ENCODE measurements at places on chromosomes 6 and 20.

DNA sequence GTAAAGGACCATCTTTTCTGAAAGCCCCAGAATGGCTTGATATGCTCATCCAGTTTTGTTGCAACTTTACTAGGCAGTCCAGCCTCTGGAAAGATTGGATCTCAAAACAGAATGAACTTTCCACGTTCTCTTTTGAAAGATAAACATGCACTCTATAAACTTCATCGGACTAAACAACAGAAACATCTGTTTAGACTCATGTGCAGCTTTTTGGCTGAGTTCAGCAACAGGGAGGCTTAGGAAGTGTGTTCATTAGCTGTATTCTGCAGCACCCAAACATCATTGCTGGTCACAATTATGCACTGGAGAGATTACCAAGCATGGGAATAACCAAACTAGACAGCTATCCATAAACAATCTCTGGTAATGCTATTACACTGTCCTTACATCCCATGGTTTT is 180.5 kb downstream of the TENT5A start:
- DNase-seq = no peak

DNA sequence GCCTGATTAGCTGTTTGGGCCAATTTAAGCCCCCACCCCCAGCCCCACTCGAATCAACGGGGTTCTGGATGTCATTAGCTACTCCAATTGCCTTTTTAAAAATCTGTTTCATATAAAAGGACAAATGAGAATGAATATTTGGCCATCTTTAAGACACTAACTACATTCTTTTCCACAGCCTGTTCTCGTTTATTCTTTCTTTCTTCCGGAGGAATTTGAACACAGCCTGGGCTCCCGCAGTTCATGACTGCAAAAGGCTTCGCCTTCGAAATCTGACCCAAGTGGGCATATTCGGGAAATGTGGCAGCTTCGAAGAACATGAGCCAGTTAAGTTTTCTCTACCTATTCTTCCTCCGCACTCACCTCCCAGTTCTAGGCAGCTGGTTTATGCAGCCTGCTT is 49.4 kb upstream of the NFATC2 start:
- DNase-seq = no peak

DNA sequence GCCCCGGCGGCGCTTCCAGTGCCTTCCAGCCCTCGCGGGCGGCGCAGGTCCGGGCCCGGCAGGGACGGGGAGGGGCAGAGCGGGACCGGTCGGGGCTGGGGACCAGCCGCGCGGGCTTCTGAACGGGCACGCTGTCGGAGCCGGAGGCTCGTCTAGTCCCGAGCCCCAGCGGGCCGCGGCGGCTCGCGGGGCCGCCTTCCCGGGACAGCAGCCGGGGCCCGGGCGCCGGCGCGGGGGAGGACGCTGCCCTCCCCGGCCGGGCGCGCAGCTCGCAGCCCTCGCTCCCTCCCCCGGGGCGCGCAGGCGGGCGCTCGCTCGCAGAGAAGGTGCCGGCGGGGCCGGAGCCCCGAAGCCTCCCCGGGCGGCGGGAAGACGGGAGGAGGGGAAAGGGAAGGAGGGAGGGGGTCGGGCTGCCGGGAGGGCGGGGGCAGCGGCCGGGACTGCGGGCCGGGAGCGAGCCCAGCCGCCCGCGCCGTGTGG is 696 bp upstream of the SIRPA start:
- no peak for DNase-seq

GRCh38 chr20:18265441-18265840 is 22.9 kb upstream of the ZNF133 start:
- no peak for DNase-seq

- DNase-seq = no peak
Measured at GRCh38 chr20:53834062-53834442, 236.3 kb downstream of the BCAS1 start.

GRCh38 chr6:71913444-71914234 is 27.3 kb downstream of the RIMS1 start:
- no peak for DNase-seq

DNA sequence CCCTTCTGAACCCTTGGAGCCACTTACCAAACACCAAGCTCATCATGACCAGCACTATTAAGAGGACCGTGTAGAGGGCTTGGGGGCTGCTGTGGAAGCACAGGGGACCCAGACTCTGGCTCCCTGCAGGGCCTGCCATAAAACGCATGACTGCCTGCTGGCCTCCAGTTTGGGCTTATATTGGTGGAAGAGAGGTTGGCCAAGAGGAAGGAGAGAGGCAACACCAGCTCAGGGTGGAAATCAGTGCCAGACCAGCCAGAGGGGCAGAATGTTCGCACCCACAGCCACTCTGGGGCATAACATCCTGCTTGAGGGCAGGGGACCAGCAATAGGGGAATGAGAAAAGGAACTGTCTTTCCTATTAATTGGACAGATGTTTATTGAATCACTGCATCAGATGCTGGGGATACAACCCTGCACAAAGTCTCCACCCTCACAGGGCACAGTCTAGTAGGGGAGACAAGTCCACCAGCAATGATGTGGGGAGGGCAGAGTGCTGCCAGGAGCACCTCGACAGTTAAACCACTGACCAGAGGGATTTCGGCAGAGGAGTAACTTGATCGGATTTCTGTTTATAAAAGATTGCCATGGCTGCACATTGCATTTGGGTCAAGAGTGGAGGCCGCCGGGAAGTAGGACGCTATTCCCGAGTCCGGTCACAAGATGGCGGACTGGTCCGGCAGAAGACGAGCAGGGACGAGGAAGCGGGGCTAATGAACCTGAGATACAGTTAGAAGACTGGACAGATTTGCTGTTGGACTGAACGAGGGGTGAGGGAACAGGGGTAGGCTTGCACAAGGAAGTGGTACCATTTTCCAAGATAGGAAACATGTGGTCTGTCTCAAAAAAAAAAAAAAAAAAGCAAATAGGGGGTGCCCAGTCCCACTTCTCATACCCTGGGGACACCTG is at the start of gene LY6G5C:
TSS of gene LY6G5C (minus strand) at position 842 of the 909 bp plus-strand sequence. CDS start at position 148, 694 bp downstream.
- peak; percentile 37 for DNase-seq

- no peak for DNase-seq
Measured at GRCh38 chr20:49859011-49859410, 46.4 kb downstream of the SLC9A8 start.

- no peak for DNase-seq
Measured at GRCh38 chr20:22597303-22597702, 12.9 kb upstream of the FOXA2 start.

- no peak for DNase-seq
Measured at GRCh38 chr6:30013291-30013922, 47.7 kb upstream of the POLR1H start.

DNA sequence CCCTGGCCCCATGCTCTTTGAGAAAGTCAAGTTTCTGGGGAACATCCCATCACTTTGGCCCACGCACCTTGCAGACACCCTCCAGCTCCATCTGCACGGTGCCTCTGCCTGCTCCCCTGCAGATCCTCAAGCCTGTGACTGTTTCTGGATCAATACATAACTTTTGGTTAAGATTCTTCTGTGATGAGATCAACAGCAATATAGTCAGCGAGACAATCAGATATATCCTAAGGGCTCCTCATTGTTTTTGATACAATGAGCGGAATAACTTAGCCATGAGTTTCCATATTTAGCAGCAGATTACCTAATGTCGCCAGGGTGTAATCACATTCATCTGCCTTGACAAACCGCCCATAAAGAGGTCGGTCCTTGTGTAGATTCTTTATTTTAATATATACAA is 109.3 kb upstream of the MTHFD1L start:
- no peak for DNase-seq

DNA sequence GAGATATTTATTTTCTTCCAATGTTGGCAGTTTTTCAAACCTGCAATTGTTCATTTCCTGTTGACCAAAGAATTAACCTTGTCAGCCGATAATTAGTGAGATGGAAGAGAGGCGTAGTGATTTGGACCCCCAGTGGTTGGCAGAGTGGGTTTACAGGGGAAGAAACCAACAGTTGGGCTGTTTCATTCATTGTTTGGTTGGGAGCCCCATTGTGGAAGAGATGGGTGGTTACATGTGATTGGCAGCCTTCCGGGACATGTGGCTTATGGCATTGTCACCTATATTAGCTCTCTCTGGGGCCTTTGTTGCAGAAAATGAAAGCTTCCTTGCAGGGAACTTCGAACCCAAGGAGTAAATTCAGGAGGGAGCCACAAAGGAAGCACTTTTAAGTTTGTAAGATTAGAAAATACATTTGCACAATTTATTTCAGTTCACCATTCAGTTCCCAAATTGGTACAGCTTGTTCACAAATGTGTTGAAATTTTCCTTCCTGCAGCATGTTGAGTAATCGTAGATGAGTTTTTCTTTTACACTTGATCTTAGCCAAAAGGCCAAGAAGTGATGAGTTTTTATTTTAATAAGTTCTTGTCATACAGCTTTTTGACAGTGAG is 50.3 kb upstream of the CDKAL1 start:
- no peak for DNase-seq

GRCh38 chr6:108574457-108575141 is 13.9 kb downstream of the FOXO3 start:
- DNase-seq = no peak

GRCh38 chr6:125853756-125854155 is 63.0 kb downstream of the NCOA7 start:
- DNase-seq = no peak

GRCh38 chr6:21284166-21284565 is 309.4 kb upstream of the SOX4 start:
- DNase-seq = no peak

- no peak for DNase-seq
Measured at GRCh38 chr6:75171986-75172385, 33.9 kb downstream of the COL12A1 start.

DNA sequence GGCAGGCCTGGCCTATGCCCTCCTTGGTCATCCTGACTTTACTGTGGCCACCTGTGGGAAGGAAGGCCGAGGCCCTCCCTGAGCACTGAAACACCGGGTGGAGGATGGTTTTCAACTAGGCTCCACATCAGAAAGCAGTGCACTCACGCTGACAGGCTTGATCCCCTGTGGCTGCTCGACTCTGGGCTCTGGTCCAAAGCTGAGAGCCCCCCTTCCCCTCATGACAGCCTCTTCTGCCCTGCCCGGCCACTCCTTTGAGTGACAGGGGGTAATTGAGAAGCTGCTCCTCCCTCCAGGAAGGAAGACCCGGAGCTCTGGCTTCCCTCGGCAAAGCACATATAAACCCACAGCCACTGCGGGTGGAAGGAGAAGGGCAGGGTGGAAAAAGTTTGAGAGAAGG is 43.6 kb downstream of the MUC22 start:
- DNase-seq = no peak

DNA sequence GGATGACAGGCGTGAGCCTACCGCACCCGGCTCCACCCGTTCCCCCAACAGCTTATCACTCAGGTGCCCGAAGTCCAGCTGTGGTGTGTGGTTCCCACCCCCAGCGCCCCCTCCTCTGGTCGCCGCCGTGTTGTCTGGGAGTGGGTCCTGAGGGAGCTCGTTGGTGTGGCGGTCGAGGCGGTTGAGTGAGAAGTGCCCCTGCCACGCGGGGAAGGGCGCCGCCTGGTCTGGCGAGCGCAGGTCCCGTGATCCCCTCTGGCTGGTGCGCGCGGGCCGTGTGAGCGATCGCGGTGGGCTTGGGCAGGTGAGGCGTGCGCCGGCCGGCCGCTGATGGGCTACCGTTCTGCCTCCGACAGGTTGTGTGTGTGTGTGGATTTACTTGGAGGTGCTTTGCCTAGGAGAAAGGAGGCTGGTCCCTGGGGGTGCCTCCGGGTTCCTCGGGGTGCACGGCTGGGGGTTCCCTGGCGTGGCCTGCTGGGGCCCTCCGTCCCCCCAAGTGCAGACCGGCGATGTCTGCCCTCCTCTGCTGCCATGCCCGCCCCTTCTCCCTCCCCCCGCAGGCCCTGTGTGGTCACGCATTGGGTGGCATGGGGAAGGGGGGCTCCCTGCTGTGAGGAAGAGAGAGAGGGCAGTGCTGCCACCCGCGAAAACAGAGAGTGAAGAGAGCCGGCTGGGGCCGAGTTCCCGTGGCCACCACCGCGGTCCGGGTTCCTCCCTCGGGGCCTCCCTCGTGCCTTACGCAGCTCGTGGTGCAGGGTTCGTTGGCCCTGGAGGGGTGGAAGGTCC is 336.0 kb upstream of the DEFB115 start:
- no peak for DNase-seq

DNA sequence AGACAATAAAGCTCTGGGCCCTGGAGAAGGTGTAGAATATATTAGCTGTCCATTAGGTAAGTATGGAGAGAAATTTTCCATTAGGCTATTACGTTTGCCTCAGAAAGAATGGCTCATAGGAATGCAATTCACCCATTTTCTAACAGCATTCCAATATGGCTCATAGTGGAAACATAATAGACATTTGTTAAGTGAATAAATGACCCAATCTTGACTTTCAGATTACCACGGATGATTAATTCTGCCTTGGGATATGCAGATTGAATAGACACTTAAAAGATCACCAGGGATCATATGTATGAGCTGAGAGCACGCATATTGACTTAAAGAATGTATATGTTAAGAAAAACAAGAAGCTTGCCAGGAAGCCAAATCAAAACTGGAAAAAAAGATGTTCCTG is 209.1 kb upstream of the CDYL start:
- DNase-seq = no peak

DNA sequence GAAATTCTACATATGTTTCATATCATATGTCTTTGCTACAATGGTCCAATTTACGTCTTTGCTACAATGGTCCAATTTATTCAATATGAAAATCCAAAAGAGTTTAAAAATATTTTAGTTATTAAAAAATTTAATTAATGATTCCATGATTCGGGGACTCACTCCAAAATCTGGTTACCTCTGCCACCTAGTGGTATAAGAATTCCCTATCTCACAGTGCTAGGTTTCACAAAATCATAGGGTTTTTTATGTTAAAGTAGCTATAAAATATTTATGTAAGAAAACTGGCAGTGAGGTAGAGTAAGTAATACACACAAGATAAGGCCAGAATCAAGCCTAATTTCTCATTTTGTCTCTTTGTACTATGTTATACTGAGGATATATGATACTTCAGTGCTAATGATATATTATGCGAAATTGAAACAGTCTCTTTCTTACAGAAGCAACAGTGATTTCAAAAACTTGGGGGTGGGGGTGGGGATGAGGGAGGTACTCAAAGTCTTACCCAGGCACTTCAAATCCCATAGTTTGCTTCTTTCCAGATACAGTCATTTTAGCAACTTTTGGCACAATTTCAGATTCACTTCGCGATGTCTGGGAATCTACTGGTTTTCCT is 52.3 kb downstream of the HBS1L start:
- DNase-seq = no peak

GRCh38 chr20:17848249-17849048 is 120.1 kb downstream of the SNX5 start:
- no peak for DNase-seq

DNA sequence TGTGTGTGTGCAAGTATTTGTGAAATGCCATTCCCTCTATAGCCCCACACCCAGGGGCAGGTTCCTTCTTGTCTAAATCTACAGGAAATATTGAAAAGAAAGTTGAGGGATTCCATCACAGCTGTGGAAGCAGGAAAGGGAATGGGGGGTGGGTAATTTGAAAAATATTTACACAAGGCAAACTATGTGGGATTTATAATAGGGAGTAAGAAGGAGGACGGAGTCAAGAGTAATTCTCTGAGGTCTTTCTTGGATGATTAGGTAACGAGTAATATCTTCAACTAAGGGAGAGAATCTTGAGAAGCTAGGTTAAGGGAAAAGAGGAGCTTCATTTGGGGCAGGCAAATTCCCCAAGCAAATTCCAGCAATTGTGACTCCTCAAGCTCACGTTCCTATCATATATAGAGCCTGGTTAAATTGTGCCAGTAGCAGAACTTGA is 113.5 kb upstream of the SGK1 start:
- DNase-seq = no peak

- DNase-seq = no peak
Measured at GRCh38 chr20:1952737-1953530, 40.9 kb downstream of the PDYN start.
